ENCODE measurements at places on chromosomes 6 and 20.

- peak; percentile 49 for DNase-seq
Observed at GRCh38 chr20:19903168-19903811, 113.9 kb upstream of the NAA20 start.

GRCh38 chr6:18081025-18081668 is 41.3 kb downstream of the NHLRC1 start:
- no peak for DNase-seq

DNA sequence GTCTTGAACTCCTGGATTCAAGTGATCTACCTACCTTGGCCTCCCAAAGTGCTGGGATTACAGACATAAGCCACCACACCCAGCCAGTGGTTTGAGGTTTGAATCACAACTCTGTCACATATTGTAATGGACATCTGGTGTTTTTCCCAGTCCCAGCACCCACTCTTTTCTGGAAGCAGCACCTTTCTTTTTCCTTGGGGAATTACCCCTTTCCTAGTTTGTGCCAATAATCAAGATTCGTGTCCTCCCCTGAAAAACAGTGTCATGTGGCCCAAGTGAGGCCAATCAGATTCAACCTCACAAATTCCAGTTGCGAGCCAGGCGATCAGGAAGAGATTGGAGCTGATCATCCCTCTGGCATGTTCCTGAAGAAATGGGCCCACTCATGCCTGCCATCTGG is 71.7 kb upstream of the SGK1 start:
- no peak for DNase-seq

- DNase-seq, result no peak
Observed at GRCh38 chr20:40633123-40633850, 55.7 kb downstream of the MAFB start.

GRCh38 chr6:124995131-124995530 is 32.9 kb downstream of the RNF217 start:
- no peak for DNase-seq

DNA sequence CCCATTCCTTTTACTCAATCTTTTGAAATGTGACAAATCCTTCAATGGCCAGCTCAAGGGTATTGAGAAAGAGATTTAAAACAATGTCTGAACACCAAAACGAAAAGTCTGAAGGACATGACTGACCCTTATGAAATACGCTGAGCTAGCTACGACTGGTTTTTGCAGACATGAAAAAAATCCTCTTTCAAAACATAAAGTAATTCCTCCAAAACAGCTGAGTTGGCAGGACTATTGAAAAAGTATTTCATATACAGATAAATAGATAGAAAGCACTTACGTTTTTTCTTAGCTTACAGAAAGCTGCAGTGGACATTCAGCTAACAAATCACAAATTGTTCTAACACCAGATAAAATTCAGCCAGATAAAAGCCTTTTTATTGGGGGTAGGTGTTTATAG is 702.7 kb upstream of the AGPAT4 start:
- DNase-seq, result no peak

DNA sequence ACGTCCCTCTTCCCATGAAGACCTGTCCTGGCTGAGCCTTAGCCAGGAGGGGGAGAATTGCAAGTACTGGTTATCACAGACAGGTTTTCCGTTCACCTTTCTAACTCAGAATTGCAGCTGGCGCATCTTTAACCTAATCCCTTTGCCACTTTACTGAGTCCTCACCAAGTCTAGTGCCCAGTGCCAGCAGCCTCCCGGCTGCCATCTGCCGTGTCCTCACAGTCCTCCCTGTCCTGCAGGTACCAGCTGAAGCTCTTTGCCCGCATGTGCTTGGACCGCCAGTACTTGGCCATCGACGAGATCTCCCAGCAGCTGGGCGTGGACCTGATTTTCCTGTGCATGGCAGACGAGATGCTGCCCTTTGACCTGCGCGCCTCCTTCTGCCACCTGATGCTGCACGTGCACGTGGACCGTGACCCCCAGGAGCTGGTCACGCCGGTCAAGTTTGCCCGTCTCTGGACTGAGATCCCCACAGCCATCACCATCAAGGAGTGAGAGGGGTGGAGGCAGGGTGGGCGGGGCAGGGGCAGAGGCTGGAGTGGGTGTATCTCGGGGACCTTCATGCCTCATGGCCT is 41.3 kb downstream of the UQCC2 start:
- no peak for DNase-seq

- DNase-seq, result no peak
Observed at GRCh38 chr6:25065666-25066065, 129.9 kb upstream of the RIPOR2 start.

GRCh38 chr20:53706008-53706465 is 112.4 kb upstream of the ZNF217 start:
- no peak for DNase-seq

DNA sequence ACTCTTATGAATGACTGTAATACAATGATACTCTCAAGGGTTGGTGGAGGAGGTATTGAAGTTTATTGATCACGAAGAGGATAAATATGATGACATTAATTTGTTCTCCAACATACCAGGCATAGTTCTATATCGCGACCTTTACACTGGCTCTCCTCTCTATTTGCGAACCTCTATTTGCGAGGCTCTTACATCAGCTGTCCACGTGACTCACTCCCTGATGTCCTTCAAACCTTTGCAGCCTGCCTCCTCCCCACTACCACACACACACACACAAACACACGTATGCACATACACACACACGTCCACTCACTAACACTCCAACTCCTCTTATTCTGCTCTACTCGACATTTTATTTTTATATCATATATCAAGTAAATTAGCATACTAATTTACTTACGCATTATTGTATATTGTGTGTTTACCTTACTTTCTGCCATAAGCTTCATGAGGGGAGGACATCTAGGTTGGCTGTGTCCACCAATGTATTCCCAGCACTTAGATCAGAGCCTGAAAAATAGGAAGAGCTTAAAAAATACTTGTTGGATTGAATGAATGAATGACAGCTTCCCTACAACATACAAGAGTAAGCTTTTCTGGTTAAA is 53.3 kb upstream of the TNFRSF21 start:
- no peak for DNase-seq

GRCh38 chr6:9521152-9521530 is 893.7 kb downstream of the TFAP2A start:
- DNase-seq, result no peak

DNA sequence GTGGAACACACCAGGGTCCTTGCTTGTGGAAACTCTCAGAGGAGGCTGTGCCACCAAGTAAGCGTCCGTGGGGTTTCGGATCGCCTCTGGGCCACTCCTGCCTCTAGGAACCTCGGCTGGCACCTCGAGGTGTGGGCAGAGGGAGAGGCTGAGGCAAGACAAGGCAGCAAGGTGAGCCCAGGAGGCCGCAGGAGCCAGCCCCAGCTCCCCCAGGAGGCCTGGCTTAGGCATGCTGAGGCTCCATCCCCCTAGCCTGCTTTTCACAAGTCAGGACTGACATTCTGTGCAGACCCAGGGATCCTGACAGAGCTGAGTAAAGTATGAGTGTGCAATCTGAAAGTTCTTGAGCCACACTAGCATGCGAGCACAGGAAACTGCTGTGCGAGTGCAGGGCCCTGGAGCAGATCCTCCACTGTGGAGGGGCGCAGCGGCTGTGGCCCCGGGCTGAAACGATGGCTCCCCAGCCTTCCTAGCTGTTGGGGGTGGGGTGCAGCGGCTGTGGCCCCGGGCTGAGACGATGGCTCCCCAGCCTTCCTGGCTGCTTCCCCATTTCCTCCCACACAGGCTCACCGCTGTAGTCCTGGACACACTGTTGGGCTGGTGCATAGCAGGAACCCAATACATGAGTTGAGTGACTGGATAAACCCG is 75.2 kb upstream of the CD93 start:
- DNase-seq, result no peak

DNA sequence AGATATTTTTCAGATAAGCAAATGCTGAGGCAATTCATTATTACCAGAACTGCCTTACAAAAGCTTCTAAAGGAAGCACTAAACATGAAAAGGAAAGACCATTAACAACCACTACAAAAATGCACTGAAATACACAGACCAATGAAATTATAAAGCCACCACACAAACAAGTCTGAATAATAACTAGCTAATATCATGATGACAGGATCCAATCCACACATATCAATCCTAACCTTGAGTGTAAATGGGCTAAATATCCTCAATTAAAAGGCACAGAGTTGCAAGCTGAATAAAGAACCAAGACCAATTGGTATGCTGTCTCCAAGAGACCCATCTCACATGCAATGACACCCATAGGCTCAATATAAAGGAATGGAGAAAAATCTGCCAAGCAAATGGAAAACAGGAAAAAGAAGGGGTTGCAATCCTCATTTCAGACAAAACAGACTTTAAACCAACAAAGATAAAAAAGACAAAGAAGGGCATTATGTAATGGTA is 58.0 kb upstream of the PHIP start:
- no peak for DNase-seq

DNA sequence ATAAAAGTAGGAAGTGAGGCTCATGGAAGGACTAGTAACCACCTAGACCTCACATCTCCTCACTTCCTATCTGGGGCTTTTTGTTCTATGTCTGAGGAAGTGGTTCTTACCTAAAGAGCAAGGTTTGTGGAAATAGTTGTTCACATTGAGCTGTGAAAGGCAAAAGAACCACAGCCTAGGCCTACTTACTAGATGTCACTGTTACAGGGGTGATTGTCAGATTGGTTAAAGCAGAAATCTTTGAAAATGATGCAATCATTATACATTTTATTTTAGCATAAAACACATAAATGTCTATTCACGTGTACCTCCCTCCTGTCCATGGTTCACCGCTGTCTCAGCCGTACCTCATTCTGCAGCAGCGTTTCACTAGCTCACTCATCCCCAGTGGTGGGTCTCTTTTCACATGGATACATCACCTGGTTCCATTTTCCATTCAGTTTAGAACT is 268.8 kb downstream of the TMEM242 start:
- DNase-seq, result no peak

- DNase-seq, result no peak
Observed at GRCh38 chr20:50540620-50541605, 30.7 kb downstream of the PTPN1 start.

DNA sequence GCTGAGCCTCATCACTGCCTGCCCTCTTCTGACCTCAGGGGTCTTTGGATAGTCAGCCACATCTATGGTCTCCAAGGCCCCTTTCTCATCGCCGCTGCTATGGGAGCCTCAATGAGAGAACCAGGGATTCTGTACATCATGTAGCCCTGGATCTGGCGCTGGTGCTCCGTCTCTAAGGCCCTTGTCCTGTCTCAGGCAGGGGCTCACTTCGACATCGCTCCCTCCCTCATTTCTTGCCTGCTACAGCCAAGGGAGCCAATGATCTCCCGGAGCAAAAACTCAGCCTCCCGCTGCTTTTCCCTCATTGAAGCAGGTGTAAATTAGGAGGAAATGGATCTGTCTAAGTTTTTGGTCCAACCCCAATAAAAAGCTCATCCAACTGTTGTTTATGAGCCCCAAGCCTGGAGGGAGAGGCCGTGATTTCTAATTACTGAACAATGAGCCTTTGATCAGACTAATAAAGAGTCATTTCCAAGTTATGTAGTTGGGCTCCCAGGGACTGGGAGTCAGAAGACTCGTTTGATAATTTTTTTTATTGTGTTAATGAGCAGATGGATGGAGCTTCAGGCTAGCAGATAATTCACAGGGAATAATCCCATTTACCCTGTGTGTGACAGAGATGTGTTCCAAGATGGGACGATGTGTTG is 30.9 kb downstream of the LBP start:
- no peak for DNase-seq

- DNase-seq, result no peak
Observed at GRCh38 chr6:39018103-39018502, 30.5 kb upstream of the GLP1R start.

- no peak for DNase-seq
Observed at GRCh38 chr6:23656255-23657194, 469.5 kb upstream of the NRSN1 start.

- no peak for DNase-seq
Observed at GRCh38 chr6:140782941-140783340, 1349.8 kb upstream of the GJE1 start.

GRCh38 chr6:105991561-105992314 is 94.4 kb upstream of the PRDM1 start:
- DNase-seq, result peak; percentile 41

DNA sequence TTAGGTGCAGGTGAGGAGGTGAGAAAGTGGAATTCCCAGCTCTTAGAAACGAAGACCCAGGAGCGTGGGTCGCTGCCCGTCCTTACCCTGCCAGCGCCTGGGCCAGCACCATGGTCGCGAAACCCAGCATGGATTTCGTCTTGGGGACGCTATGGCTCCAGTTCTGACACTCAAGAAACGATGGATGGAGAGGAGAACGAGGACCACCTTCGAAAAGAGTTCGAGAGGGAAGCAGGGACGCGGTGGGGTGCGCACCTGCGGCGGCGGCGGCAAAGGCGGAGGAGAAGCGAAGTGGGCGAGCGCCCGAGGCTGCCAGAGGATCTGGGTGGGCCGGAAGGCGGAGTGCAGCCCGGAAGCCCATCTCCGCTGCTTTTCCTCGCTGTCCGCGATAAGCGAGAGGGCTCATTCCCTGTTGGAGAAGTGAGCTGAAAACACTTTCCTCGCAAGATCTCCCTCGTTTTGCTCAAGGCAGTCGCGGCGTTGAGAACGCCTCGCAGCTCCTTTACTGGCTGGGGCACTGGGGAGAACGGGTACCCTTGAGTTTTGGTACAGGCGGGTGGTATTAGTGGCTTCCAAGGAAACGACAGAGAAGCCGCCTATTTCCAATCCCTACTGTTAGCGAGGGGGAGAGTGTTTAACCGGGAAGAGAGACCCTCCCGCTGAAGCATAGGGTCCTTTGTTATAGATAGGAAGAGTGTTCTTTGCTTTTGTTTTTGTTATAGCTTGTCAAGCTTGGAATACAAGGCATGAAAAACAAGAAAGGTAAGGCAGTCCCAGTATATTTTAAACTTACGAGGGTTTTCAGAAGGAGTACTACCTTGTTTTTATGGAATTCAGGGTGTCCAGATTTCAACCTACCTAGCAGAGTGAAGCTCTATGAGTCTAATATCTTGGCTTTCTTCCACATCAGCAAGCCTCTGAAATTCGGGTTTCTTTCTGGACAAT is 109.5 kb downstream of the TRIM27 start:
- no peak for DNase-seq

GRCh38 chr6:35014786-35015185 is 125.7 kb downstream of the ANKS1A start:
- DNase-seq, result no peak

DNA sequence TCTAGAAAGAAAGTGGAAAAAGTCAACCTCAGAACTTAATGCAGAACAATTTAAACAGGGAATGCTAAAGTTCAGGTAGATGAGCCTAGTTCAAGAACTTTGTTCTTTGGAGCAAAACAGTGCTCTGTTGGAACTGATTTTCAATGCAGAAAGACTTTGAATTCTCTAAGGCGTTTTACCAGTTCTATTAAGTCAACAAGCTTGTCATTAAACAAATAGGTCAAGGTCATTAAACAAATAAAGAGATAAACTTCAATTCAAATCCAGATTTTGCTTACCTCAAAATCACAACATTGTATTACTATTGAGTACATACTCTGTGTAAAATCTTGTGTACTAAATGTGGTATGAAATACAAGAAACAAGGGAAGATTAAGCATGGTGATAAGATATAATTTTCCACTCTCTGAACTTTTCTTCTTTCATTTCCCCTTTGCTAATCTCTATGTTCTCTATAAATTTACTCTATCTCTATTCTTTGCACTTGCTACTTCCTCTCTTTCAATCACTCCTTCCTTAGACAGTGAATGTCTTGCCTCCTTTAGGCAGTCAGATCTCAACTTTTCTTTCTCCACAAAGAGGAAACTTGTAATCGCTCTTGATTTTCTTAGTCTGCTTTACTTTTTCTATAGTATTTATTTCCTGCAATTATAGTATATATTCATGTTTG is 160.8 kb upstream of the KHDRBS2 start:
- DNase-seq, result no peak

GRCh38 chr6:16683641-16684194 is 77.5 kb downstream of the ATXN1 start:
- no peak for DNase-seq

Data from left colon (tissue), 2 donors.